ENCODE measurements at places on chromosomes 7 and 10. TPM values are rescaled to one million over a fixed set of nuclear protein-coding genes. Genes with fewer than 3 reads are reported as not detected.

Gene ZNF804B
- polyA plus RNA-seq = 0.02 TPM

Gene STK31
- polyA plus RNA-seq = 0.75 TPM

Gene AASS
- 6.7 TPM for polyA plus RNA-seq

Gene TWNK
- polyA plus RNA-seq = 5.9 TPM

Gene INSYN2A
- polyA plus RNA-seq = 0.32 TPM

Gene PLAU
- 20.3 TPM for polyA plus RNA-seq

Gene PLA2G12B
- polyA plus RNA-seq = 0.09 TPM

Gene CNTNAP2
- polyA plus RNA-seq = 5.1 TPM

Gene MYL10
- 0.32 TPM for polyA plus RNA-seq

Gene GSTO2
- 16.1 TPM for polyA plus RNA-seq

Gene DPYSL4
- polyA plus RNA-seq = 0.89 TPM

Data from thymus (tissue), 14 donors.